Ammon's horn (tissue), 1 donor: ENCODE measurements at places on chromosomes 6 and 20.

- DNase-seq, result peak; percentile 4
These were observed 83.7 kb upstream of the ZFP64 start for GRCh38 chr20:52275181-52275691.

GRCh38 chr6:136921381-136921935 lies 643 bp upstream of the SLC35D3 start:
- no peak for DNase-seq

DNA sequence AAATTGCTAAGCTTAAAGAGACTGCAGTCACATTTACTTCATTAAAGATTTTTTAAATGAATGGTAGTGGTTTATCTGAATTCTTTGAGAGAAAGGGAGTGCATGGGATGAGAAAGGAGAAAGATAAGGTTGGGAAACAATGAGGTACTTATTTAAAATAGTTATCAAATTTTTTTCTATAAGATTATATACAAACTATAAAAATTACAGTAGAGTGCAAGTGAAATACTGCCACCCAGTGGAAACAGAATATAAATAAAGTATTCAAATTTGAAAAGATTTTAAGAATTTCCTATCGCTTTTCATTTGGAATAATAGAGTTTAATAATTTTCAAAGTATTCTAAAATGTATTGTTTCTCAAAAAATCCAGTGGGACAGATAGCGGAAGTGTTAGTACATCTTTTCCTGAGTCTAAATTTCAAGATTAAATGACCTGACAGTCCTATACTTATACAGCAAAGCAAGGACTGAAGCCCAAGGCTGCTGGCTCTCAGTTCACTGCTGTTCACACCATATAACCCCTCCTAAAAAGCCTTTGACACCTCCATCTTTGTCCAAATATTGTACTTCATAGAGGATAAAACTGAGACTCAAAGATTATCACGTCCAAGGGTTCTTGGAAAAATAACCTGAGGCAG lies 31.1 kb downstream of the EPM2A start:
- no peak for DNase-seq

GRCh38 chr6:112235956-112236355 lies 18.4 kb downstream of the LAMA4 start:
- DNase-seq, result no peak

DNA sequence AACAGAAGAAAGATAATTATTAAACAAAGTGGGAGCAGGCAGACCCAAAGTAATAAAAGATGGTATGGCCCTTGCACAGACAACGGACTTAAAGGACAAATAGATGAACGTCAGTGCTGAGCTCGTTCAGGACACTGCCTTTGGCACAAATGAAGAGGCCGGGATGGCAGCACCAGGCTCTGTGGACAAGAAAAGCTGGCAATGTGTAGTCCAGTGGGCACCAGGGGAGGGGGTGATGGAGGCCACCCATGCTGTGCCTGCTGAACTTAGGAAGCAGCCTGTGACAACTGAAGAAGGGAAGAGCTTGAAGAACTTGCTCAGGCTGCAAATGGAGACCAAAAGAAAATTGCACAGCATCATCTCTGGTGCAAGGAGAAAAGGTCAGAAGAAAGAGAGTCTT lies 131.0 kb downstream of the ANKRD60 start:
- no peak for DNase-seq

- no peak for DNase-seq
These were observed 135.4 kb downstream of the MTFR2 start for GRCh38 chr6:136114661-136115060.

DNA sequence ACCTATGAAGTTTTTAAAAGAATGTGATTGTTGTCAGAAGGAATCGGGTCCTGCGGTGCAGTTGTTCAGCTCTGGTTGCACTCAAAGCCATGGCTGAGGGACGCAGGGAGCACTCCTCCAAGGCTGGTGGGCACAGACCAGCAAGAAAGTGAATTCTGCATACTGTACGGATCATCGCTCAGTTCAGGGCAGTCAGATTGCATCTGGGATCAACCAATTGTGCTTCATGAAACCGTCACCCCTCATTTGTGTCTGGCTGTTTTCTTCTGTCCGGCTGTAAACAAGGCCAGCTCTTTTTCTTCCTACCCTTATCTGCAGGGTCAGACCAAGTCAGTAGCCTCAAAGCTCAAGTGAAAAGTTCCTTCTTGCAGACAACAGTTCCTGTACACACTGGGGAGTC lies 478.3 kb downstream of the TFAP2A start:
- DNase-seq, result no peak

DNA sequence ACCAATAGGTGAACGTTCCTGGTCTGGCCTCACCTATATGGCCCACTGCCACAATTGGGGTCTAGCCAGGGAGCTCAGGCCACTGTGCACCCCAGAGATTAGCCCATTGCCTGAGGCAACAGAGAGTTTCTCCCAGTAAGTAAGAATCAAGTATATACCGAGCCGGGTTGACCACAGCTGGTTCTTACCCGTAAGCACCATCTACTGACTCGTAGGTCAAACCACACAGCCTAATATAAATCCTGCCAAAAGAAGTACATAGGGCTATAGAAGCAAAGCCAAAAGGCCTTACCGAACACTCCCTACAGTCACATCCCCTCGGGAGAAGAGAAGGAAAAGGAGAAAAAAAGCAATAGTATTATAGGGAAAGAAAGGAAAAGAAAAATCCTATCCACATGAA lies 463.6 kb upstream of the GJE1 start:
- DNase-seq, result no peak

DNA sequence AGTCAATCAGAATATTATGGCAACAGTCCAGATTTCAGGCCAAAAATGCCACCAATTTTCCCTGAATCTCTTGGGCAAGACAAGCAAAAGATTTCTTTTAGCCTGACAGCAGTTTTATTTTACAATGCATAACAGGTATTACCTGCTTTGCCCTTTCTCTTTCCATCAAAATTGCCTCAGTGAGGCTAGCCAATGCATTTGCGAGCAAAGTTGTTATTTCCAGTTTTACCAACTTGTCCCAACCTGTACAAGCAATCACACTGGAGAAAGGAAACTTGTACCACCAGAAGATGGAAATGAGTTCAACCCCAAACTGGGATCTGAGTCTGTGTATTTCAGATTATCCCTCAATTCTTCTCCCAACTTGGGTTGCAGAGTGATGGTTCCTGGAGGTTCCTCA lies 279.9 kb upstream of the CDYL start:
- no peak for DNase-seq

DNA sequence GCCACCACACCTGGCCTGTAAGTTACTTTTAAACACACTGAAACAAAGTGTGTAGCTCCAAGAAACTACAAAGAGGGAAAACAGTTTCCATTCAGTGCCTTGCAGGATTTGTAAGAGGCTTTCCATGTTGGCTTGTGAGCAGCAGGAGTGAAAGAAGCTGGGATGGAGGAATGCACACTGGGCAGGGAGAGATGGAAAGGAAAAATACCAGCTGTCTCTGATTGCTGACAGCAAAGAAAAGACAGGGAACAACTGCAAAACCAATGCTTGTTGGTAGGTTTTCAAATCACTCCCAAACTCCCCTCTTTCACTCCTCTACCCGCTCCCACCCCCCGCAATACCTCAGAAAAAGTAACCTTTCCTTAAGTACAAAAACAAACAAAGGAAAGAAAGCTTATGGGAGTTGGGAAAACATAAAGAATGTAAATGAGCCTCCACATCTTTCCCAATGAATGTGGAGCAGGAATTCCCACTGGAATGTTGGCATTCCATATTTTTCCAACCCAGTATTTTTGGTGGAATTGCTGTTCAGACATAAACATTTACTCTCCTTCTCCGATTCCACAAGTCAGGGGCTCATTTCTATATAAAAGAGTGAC lies 166.1 kb downstream of the THBS2 start:
- no peak for DNase-seq

DNA sequence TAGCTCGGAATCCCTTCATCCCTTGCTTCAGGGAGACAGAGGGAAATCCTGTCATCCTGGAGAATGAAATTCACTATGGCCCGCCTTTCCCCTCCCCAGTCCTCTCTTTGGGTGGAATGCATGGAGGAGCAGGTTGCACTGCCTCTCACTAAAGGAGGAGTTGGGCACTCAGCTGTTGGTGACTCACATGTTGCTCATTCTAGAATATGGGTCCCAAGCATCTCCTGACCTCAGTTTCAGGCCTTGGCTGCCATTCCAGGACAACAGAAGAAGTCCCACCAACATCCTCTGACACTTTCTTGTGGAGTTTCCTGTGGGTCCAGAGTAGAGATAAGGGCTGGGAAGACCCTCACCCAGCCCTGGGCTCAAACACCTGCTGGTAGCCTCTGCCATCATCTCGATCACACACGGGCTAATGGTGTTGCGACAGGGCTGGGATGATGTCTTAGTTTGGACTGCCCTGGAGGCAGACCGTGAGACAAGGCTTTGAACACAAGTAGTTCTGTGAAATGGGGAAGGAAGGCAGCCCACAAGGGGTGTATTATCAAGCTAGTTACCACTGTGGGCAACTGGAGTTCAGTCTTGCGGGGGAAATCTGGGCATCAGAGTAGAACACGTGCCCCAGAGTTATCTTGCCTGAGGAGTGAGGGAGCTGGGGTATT lies 52.4 kb upstream of the RNF24 start:
- no peak for DNase-seq

GRCh38 chr6:13990796-13991195 lies 66.0 kb downstream of the RNF182 start:
- no peak for DNase-seq

- DNase-seq, result no peak
These were observed 179.9 kb upstream of the DTNBP1 start for GRCh38 chr6:15842727-15843117.

DNA sequence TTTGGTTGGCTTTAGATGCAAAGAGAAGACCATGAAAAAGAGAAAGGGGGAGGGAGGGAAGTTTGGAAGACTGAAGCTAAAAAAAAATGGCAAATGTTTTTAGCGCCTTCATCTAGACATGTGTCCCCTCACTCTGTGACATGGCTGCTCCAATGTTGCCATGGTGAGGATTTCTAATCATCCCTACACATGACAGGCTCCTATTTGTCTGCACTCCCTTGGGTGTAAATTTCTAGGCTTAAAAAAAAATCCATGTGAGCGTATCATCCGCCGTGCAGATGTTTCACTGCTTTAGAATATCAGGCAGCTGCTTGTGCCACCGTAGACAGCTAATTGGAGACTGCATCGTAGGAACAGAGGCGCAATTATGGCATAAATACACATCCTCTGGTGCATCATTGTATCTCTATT lies 761.1 kb upstream of the MMS22L start:
- no peak for DNase-seq
